ENCODE measurements at places on chromosomes 16 and 17.

- DNase-seq, result peak; percentile 51
These were observed 7.2 kb upstream of the COL1A1 start for GRCh38 chr17:50208611-50209061.

DNA sequence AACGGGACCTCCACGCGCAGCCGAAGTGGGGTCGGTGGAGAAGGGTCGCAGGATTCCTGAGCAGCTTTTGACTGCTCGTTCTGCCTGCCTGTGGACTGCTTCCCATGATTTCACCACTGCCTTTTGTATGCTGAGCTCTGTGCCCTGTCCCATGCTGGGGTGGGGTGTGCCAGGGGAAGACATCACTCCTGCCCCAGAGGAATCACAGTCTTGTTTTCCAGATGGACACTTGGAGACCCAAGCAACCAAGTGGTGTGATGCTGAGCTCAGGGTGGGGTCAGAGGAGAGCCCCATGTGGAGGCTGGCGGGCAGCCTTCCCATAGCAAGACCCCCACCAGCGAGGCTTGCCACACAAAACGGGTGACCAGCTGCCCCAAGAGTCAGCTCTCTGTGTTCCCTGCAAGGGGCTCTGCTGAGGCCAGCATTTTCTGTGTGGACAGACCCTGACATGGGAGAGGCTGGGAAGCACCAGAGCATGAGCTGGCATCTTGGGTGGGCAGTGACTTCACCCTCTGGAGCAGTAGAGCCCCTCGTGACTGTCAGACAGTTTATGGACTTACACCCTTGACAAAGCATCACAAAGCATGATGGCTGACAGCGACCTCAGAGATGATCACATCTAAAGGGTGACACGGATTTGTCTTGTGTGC lies 111.9 kb downstream of the GNAO1 start:
- DNase-seq, result no peak

GRCh38 chr16:77410449-77410848 lies 24.4 kb downstream of the ADAMTS18 start:
- no peak for DNase-seq

DNA sequence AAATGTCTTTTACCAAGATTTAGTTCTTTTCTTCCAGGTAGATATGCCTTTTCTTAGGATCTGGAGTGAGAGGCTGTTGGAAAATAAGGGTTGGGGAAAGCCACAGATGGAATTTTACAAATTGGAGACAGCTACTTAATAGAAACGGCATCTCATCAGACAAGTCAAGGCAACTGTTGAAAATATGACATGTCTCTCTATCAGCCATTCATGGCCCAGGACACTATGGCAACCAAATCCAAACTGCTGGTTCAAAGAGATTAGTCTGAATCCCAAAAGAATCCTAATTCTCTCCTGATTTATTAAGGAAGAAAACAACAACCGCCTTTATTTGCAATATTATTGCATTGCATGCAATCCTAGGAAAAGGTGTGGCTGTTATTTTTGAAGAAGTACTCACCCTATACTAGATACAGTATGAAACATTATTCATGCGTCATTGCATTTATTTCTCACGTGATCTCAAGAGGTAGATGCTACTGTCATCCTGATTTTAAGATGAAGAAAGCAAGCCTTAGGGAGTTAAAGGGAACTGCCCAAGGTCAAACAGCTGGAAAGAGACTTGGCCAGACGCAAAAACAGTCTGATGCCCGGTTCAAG lies 12.6 kb upstream of the CEP20 start:
- no peak for DNase-seq

- no peak for DNase-seq
These were observed 51.3 kb downstream of the HS3ST3B1 start for GRCh38 chr17:14352136-14352535.

GRCh38 chr17:2892305-2892971 lies 96.2 kb downstream of the RAP1GAP2 start:
- DNase-seq, result no peak

- no peak for DNase-seq
These were observed 28.8 kb downstream of the ZCCHC14 start for GRCh38 chr16:87463722-87464690.

GRCh38 chr16:26464576-26465266 lies 602.0 kb upstream of the C16orf82 start:
- no peak for DNase-seq

DNA sequence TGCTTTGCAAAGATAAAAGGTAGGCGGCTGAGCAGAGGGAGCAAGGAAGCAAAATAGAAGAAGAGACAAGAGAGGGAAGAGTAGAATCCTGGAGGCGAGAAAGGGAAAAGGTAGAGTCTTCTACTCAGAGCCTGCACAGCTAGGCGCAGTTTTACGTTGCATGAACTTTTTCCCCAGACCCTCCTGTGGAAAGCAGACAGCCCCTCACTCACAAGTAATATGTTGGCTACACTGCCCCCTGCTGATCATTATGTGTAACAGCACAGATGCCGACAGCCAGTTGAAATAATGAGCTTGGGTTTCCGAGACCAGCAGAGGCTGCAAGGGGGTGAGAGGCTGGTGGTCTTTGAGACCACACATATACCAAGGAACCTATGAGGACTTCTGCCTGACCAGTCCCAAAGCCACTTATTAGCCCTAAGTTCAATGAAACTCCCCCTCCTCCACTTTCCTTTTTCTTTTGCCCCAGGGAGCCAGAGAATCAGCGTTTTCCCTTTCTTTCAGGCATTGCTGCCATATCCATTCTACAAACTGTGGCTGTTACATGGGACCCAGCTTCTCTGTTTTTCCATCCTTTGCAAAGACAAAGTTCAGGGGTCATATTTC lies 22.5 kb upstream of the CMTR2 start:
- peak; percentile 40 for DNase-seq

DNA sequence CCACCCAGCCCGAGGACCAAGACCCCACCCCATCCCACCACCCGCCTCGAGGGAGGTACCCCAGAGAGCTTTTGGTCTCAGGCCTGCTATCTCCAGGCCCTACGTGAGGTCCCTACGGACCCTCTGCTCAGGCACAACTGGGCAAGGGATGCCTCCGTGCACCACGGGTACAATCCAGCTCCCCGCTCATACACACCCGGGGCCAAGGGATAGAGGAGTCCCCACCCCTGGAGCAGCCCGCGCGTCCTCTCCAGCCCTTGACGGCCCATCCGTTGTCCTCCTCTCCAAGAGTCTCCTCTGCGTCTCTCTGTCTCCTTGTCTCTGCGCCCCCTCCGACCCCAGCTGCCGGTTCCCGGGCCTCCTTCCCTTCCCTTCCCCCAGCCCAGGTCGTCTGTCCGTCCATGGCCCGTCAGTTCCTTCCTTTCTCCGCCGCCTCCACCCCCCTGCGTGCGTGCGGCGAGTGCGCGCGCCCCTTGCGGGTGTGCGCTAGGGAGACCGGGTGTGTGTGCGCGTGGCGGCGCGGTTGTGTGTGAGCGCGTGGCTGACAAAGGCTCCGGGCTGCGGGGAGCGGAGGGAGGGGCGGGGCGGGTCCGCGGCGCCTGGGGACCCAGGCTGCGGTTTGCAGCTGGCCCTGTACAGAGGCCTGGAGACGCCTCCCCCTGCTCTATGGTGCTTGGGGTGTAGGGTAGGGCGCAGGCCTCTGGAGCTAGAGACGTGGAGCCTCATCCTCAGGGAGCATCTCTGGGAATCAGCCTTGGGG lies 930 bp downstream of the SPNS2 start:
- DNase-seq, result peak; percentile 23

DNA sequence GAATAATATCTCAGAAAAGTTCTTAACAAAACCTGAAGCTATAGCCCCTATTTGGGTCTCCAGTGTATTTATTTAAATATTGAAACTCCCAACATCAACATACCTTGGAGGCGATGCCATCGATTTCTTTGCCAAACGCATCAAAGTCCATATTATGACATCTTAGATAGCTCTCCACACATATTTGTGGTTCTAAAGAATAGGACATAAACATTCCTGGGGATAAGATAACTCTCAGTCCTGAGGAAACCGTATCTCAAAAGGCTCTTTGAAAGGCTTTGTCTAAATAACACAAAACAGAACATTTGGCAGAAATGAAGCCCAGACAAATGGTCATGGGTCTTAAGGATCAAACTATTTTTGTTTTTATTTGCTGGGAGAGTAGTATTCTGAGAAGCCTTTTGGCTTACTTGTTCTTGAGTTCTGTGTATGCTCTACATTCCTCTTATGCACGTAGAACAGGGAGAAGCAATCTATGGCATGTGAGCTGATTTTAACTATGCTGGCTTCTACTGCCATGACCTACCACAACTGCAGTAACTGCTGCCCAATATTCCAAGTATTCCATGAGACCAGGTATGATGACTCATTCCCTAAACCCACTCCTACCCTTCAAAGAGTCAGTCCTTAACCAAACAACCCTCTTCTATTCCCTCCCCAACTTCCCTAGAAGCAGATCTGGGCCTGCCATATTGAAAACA lies 279.0 kb upstream of the ZFHX3 start:
- no peak for DNase-seq

GRCh38 chr16:72470541-72470940 lies 298.6 kb upstream of the PMFBP1 start:
- DNase-seq, result no peak

GRCh38 chr17:55825213-55825612 lies 74.4 kb downstream of the PCTP start:
- no peak for DNase-seq

- no peak for DNase-seq
These were observed 930.4 kb upstream of the CDH8 start for GRCh38 chr16:62966626-62967025.

DNA sequence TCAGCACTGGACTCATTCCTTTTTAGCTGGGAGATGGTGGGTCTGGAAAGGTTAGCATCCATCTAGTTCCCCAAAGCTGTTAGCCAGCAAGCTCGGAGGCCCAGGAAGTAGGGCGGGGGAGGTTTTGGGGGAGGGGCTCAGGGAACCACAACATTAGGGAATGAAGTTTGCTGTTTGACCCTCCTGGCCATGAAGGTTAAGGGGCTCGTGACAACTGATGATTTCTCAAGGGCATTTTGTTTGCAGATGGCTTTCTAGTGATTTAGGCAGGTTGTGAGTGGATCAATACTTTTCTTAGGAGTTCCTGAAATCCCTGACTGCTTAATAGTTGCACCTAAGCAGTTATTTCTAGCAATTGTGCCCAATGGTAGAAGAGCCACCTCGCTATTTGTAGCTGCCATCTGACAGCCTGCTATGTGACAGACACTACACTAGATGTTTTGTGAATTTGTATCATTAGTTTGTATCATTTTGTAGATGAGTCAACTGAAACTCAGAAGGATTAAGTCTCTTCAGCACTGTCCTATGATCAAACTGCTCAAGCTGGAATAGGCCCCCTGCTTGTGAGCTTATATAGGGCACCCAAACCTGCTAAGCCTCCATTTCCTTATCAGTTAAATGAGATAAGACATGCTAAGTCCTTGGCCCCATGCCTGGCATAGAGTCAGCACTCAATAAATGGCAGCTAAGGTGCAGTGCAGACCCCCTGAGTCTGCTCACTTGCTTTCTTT lies 146.4 kb downstream of the IRX3 start:
- DNase-seq, result no peak

DNA sequence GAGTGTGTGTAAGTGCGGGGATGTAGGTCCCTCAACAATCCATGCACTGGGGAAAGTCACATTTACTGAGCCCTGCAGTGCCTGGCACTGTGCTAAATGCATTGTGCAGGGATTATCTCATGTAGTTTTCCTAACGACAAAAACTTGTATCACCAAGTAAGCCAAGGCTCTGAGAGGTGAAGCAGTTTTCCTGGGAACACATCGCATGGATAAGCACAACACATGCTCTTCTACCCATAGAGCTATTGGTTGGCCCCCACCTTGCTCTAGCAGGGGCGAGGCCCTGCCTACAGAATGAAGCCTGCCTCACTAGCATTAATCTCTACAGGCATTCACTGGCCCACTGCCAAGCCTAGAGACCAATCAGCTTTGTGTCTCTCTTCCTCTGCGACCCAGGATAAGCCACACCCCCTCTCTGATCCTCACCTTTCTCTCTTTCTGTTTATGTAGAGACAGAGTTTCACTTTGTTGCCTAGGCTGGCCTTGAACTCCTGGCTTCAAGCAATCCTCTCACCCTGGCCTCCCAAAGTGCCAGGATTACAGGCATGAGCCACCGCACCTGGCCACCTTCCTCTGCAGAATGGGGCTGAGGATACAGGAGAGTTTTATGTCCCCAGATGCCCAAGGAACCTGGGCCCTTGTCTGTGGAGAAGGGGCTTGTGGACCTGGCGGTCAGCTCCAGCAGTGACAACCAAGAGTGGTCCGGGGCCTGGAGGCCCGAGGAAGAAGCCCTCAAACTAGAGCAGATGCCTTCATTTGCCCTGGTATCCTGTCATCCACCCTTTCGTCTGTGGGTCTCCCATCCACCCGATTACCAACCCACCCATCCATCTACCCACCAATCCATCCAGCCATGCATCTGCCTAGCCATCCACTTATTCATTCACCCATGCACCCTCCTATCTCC lies 12.8 kb downstream of the CDH16 start:
- peak; percentile 66 for DNase-seq

GRCh38 chr16:1199347-1200013 lies 25.6 kb downstream of the TPSG1 start:
- peak; percentile 52 for DNase-seq

DNA sequence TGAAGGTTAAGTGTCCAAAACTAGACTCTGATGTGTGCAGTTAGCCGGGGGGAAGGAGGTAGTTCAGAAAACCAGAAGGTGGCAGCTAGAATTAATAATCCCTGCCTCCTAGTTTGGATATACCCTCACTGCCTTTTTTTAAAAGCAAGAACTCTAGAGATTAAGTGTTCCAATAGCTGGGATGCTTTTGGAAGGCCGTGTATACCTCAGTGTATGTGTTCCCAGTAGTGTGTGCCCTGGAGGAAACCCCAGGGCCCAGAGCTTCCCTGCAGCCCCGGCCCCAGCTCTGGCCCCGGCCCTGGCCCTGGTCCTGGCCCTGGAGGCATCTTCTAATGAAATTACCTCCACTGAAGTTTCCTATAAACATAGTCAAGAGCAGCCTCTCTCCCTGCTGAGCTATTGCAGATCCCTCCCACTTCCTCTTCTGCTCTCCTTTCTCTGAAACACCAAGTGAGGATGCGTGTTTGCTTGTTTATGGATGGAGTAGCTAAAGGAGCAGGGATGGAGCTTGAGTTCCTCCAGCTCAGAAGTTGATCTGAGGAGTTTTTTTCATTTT lies 130.7 kb downstream of the PRKCA start:
- DNase-seq, result peak; percentile 86

- DNase-seq, result no peak
These were observed 31.9 kb upstream of the C16orf78 start for GRCh38 chr16:49341706-49342105.

GRCh38 chr17:79970576-79971068 lies 65.0 kb downstream of the TBC1D16 start:
- peak; percentile 76 for DNase-seq

- DNase-seq, result no peak
These were observed 29.3 kb upstream of the SPACA3 start for GRCh38 chr17:32962320-32962711.

- no peak for DNase-seq
These were observed 239.9 kb upstream of the DYNLRB2 start for GRCh38 chr16:80300876-80301275.

DNA sequence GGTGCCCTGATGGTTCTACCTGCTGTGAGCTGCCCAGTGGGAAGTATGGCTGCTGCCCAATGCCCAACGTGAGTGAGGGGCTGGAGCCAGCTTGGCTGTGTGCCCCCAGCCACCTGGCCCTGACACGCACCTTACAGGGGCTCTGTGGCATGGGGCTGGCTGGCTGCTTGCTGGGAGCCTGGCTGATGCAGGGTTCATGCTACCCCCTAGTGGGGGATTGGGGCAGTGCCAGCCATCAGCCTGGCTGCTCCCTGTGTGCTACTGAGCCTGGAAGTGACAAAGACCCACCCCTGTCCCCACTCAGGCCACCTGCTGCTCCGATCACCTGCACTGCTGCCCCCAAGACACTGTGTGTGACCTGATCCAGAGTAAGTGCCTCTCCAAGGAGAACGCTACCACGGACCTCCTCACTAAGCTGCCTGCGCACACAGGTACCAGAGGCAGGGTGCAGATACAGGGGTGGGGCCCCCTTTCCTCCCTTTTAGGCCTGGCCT lies 5.7 kb downstream of the GRN start:
- DNase-seq, result peak; percentile 87
